ENCODE measurements at places on chromosomes 5 and 9.
A peak's percentile ranks its signal among the peaks of the same experiment; 100 is the strongest.

GRCh38 chr5:607541-608428 is 4.4 kb upstream of the CEP72 start:
- DNase-seq = no peak

DNA sequence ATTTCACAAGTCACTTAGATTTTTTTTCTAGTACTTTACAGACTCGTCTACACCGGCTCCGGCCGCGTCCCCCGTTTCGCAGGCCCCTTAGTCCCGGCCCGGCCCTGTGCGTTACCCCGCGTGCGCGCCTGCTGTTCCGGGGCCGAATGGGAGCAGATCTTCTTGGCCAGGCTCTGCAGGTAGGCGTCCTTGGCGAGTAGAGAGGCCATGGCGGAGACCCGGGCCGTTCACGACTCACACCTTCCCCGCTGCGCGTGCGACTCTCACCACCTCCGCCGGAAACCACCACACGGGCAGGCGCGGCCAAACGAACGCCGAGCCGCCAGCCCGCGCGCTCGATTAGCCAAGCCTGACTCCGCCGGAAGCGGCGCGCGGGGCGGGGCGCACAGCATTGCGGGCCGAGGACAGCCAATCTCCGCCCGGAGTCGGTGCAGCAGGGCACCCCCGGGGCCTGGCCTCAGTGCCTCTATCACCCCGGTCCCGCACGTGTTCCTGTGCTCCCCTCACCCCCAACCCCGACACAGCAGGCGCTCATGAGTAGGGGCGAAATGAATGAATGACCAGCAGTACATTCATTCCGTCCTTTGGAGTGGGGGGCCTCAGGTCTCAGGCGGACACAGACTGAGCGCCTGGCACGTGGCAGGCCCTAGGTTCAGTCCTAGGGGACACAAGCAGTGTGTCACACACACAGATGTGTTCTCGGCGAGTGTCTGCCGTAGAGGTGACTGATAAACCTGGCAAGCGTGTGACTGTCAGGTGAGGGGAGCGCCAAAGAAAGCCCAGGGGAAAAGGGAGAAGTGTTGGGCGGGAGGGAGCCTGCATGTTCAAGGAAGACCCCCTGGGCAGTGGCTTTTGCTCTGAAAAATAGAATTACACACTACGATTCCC is at the start of gene SURF6:
Gene SURF6 (minus strand): TSS at position 265 of the 888 bp plus-strand sequence. CDS start 56 bp downstream, at position 209.
- DNase-seq = peak; percentile 92

GRCh38 chr5:2187687-2188086 is 305.0 kb upstream of the IRX4 start:
- no peak for DNase-seq

- no peak for DNase-seq
Measured at GRCh38 chr5:59356813-59357380, 536.6 kb downstream of the PDE4D start.

DNA sequence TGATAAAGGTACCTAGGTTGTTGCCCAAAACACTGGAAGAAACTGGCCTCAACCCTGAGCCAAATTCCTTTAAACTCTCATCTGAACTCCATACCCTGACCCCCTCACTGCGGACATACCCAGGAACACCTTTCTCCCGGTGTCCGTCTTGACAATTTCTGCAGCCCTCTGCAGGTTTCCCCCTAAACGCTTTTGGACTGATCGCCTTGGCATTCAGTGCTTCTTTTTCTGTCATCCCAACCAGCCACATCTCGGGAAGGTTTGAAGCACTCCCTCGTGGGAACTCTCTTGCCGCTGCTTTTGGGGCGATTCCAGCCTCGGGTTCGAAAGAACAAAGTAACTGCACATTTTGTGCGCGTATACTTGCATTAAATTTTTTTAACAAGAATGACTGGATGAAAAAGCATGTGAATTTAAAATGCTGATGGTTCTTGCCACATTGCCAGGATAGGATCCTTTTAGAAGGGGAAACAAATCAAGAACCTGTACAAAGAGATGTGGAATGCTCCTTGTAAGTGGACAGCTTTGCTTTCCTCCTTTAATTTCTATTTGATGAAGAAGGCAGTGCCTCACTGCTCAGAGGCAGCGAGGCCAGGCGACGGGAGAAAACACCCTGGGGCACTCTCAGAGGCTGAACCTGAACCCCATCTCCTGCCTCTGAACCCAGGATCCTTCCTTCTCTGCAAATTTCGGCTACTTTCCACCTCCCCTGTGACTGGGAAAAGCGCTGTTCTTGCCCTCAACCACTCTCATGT is 615 bp downstream of the PSMD5 start:
- no peak for DNase-seq

- DNase-seq = no peak
Measured at GRCh38 chr5:14182761-14183160, 39.6 kb downstream of the TRIO start.

- no peak for DNase-seq
Measured at GRCh38 chr5:174542471-174542870, 181.9 kb upstream of the MSX2 start.

GRCh38 chr9:37602817-37603216 is 10.4 kb upstream of the TOMM5 start:
- DNase-seq = no peak

DNA sequence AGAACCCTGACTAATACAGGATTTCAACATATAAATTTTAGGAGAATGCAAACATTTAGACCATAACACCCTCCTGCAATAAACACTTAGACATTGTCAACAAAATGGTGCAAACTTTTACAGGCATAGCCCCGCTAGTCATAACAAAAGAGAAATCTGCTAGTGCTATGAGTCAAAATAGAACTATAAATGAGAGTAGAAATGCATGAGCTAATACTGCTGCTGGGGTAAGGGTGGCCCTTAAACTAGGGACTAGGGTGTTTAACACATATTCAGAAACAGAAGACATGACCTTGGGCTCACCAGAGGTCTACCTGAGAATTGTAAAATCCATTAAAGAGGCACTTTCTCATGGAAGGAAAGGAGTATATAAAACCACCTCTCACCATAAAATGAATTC is 131.6 kb downstream of the TLR4 start:
- DNase-seq = no peak

GRCh38 chr9:30591461-30591860 is 1793.0 kb upstream of the ACO1 start:
- no peak for DNase-seq

GRCh38 chr5:131595088-131596033 is 39.7 kb downstream of the RAPGEF6 start:
- no peak for DNase-seq

DNA sequence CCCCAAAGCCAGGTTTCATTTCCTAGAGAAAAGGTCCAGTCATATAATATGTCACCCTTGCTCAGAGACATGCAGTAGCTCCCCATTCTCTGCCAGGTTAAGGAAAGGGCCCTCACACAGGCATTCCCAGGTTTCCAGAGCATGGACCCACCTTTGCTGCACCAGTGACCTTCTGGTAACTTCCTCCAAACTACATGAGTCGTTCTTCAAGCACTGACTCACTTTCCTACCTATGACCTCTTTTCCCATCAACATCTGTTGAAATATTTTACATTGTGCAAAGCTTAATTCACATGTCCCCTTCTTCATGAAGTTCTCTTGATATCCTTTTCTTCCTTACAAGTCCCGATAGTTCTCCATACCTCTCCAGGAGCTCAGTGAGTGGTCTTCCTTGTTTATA is 25.9 kb downstream of the SH3TC2 start:
- no peak for DNase-seq

GRCh38 chr9:274406-274805 is 59.7 kb downstream of the DOCK8 start:
- DNase-seq = no peak

DNA sequence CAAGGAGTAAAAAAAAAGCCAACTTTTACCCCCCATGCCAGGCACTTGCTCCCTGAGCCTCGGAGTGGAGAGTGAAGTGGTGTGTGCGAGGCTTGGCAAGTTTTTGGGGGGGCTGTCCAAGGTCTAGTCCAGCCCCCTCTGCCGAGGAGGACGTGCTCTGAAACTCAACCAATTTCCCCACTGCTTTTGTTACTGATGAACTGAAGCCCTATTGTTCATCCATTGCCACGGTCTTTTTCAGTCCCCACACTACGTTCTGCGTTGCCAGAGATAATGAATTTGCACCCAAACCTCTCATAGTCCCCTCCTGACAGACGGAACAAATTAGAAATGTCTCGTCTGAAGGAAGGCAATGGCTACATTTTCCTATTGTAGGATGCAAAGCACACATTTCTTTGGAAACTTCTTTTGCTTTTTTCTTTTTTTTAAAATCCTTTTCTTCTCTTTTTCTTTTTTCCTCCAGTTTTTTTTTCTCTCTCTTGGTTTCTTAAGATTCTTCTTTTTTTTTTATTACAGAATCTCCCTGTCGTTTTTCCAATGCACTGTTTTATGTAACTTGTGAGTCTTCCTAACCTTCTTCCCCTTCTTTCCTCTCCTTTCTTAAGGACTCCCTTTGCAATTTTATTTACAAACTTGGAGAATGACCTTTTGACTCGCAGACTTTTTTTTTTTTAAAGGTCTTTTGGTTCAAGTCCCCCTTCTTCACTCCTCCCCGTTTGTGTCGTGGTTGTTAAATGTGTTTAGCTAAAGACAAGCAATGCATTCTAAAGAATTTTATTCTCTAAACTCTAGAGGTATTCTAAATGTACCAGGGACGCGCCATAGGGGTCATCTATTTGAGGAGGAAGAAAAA is 209.5 kb downstream of the MEF2C start:
- DNase-seq = peak; percentile 80

GRCh38 chr5:108581026-108581425 is 166.7 kb upstream of the FER start:
- no peak for DNase-seq

- DNase-seq = no peak
Measured at GRCh38 chr5:106262395-106262794, 1408.3 kb downstream of the EFNA5 start.

DNA sequence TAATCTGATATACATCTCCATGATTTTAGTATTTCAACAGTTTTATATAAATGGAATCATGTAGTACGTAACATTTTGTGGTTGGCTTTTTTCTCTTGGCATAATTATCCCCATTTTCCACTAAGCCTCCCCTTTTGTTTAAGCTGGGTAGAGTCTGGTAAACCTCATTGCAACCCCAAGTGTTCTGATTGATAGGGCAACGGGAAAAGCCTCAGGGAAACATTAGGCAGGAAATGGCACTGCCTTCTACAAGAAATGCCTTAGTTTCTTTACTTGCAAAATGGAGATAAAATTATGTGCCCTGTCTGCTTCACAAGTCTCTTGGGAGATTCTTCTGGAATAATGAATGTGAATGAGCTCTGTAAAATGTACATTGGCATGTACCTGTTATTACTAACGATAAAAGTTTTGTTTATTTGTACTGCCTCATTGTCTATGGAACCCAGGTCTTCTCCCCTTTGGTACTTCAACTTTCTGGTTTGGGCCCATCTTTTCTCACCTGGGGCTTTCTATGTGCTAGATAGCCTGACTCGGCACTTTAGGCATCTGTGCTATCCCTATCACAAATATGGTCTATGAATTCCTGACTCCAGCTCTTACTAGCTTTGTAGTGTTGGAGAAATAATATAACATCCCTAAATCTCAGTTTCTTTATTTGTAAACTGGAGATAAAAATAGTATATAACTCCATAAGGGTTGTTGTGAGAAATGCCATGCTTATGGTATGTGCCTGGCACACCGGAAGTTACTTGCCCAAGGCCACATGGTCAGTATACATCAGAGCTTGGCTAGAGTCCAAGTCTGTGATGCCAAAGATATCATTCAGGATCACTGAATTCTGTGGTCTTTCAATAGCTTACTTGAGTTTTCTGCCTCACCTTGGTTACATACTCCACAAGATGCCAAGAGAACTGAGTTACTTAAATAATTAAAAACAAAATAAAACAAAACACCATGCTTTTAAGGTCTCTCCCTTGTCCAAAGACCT is 48.2 kb upstream of the ZNF169 start:
- DNase-seq = no peak

GRCh38 chr5:57695179-57695578 is 212.6 kb upstream of the ACTBL2 start:
- no peak for DNase-seq

GRCh38 chr5:171226096-171226754 is 82.8 kb upstream of the TLX3 start:
- no peak for DNase-seq

DNA sequence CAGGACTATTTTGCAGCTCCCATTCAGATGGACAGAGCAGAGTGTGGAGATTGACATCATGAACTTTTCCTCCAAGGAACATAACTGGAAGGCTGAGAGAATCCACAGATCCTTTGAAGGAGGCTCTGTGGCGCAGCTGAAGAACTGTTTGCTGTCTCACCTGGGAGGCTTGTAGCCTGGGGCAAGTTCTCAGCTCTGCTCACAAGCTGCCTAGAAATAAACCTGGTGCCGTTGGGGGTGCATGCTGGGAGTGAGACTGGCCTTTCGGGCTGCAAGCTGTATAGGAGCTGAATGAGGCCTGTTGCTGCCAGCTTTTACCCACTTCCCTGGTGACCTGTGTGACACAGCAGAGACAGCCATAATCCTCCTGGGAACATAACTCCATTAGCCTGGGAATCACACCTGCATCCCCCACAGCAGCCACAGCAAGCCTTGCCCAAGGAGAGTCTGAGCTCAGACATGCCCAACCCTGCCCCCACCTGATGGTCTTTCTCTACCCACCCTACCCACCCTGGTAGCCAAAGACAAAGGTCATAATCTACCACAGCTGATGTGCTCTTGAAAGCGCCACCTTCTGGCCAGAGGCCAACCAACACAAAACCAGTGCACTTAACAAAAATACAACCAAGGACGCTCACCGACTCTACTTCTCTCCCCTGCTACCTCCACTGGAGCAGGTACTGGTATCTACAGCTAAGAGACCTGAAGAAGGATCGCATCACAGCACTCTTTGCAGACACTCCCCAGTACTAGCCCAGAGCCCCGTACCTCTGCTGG is 205.1 kb upstream of the MRPS30 start:
- DNase-seq = no peak

GRCh38 chr9:128190516-128191405 is 611 bp downstream of the CIZ1 start:
- peak; percentile 68 for DNase-seq

GRCh38 chr5:14180437-14180836 is 37.3 kb downstream of the TRIO start:
- DNase-seq = no peak

- no peak for DNase-seq
Measured at GRCh38 chr9:38371495-38371894, 21.0 kb upstream of the ALDH1B1 start.
